Activated CD4-positive, alpha-beta T cell treated with anti-CD3 and anti-CD28 coated beads, Interleukin-2, amount 10 ng/mL, durations not matched to agents 24 days and 14 days (primary cell): ENCODE measurements at places on chromosomes 5 and 9.
A peak's percentile ranks its signal among the peaks of the same experiment; 100 is the strongest.

GRCh38 chr9:105445203-105445881 lies 2.5 kb upstream of the FSD1L start:
- DNase-seq, result no peak

DNA sequence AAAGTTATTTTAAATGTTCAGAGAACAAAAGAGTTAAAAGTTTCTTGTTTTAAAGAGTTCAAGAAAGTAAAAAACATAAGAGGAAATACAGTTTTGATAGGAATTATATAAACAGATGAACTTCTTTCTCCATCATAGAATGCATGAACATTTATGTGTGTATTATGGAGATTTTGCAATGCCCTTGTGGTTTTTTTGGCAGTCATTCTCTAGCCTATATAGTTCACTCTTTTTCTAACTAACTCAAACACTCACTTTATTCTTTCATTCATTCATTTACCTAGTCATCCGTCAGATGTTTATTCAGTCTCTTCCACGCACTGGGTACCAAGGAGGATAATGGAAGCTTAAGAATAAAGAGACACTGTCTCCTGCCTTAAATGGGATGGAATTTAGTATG lies 195.9 kb upstream of the VLDLR start:
- no peak for DNase-seq

DNA sequence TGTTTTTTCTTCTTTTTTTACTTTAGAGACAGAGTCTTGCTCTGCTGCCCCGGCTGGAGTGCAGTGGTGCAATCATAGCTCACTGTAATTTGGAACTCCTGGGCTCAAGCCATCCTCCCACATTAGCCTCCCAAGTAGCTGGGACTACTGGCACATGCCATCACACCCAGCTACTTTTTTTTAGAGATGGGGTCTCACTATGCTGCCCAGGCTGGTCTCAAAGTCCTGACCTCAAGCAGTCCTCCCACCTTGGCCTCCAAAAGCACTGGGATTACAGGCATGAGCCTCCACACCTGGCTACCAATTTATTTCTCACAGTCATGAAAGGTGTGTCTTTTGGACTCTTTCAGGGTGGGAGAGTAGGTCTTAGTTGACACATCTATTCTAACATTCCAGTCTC lies 83.0 kb upstream of the FAM120A start:
- no peak for DNase-seq

- peak; percentile 58 for DNase-seq
These were observed 431.0 kb upstream of the MEF2C start for GRCh38 chr5:89313804-89314588.

- DNase-seq, result no peak
These were observed 92.4 kb upstream of the SLC1A1 start for GRCh38 chr9:4397917-4398316.

DNA sequence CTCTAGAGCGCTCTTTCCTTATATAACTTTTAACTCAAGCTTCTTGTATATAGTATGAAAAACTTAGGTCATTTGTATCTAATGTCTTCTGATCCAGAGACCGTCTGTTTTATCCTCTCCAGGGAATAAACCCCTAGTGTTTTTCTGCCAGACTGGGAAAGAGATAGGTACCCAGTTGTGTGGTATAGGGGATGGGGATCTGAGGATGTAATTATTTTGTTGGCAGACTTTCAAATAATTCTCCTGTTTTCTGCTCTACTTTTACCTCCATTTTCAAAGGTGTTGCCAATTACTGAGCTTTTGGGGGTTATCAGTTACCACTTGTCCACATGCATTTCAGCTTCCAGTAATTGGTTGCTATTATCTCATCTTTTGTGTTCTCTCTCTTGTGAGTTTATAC lies 17.9 kb downstream of the CCDC171 start:
- no peak for DNase-seq

DNA sequence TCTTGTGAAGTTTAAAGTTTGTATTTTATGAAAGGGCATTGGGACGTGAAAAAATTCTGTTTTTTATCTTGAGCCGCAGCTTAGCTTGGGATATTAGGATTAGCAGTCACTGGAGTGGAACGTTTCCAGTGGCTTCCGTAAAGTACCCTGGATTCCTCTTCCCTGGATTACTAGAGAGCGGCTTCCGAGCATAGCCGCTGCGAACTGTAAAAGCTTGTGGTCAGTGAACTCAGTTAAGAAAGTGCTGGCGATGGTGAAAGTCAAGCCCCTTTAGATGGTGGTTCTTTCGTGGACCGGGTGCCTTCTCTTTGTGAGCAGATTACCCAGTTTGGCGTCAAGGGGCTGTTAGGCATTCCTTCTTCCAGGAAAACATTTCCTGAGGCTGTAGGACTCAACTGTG lies 168.1 kb downstream of the KDM4C start:
- DNase-seq, result no peak

DNA sequence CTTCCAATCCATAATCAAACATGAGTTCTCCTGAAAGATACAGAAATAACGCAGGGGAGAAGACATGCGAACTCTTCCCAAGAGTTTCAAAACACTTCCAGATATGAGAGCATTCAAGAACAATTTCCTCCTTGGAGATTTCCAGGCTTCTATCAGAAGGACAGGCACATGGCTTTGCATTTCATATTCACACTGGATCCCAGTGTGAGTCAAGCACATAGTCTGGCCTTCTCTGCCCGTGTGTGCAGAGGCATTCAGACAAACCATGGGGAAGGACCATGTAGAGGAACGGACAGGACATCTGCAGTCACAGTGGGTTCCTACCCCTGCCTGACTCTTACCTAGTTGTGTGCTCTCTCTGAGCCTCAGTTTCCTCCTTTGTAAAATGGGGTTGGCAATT lies 384.5 kb downstream of the NTRK2 start:
- no peak for DNase-seq

GRCh38 chr5:160169326-160169725 lies 50.1 kb upstream of the PWWP2A start:
- no peak for DNase-seq

DNA sequence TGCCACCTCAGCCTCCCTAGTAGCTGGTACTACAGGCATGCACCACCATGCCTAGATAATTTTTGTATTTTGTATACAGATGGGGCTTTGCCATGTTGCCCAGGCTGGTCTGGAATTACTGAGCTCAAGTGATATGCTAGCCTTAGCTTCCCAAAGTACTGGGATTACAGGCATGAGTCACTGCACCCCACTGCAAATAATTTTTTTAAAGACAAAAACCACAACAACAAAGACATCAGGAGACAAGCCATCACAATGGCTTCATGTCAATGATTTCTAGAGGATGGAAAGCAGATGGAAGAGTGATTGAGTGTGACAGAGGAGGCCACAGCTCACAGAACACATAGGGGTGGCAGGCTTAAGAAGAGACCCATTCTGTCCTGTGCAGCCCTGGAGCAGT lies 97.9 kb upstream of the PCSK1 start:
- no peak for DNase-seq

DNA sequence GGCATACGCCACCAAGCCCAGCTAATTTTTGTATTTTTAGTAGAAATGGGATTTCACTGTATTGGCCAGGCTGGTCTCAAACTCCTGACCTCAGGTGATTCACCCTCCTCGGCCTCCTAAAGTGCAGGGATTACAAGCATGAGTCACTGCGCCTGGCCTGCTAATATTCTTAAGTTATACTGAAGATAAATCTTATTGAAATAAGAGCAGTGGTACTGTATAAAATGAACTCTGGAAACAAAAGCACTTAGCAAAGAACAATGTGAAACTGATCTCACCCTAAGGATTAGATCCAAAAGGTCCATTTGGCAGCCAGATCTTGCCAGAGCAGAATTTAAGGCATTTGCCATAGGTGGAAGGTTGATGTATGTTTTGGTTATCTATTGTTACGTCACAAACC lies 27.1 kb downstream of the CYSTM1 start:
- no peak for DNase-seq

DNA sequence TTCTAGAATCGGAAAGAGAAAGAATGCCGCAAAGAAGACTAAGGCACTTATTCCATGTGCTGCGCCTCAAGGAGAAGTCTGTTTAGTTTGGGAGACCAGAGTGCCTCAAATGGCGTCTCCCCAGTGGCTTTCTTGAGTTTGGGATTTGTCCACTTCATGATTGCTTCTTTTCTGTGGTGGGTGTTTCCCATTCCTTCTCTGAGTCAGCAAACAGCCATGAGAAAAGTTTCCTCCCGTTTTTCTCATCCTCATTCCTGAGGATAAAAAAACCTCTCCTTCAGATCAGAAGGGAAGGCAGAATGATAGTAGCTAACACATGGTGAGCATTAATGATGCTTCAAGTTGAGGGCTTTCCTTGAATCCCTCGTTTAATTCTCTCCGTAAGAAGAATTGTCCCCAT lies 275.9 kb upstream of the WWC1 start:
- no peak for DNase-seq

GRCh38 chr9:87894998-87895625 lies 12.4 kb downstream of the SPATA31E1 start:
- DNase-seq, result peak; percentile 30

- DNase-seq, result no peak
These were observed 112.2 kb downstream of the FOXD1 start for GRCh38 chr5:73336366-73336765.

DNA sequence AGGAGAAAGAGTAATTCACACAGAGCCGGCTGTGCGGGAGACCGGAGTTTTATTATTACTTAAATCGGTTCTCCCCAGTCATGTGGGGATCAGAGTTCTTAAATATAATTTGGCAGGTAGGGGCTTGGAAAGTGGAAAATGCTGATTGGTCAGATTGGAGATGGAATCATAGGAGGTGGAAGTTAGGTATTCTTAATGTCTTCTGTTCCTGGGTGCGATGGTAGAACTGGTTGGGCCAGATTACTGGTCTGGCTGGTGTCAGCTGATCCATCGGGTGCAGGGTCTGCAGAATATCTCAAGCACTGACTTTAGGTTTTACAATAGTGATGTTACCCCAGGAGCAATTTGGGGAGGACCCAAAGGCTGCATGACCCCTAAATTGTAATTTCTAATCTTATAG lies 4.6 kb upstream of the CERCAM start:
- DNase-seq, result no peak

DNA sequence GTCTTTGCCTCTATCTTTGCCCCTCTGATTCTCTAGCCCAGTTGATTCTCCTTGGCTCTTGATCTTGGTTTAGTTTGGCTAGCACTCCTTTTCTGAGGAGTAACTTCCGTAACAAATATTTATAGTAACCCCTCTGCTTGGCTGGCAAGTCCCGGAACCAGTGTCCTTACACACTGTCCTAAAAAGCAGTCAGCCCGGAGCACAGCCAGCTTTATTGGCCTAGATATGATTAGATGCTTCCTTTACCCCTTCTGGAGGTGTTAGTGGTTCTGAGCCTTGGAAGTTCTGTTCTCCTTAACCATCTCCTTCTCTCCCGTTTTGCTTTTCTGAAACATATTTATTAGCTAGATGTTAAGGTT lies 17.0 kb upstream of the MSMP start:
- no peak for DNase-seq

GRCh38 chr9:87238545-87238944 lies 259.1 kb upstream of the DAPK1 start:
- no peak for DNase-seq

- no peak for DNase-seq
These were observed 150.9 kb downstream of the ADGRV1 start for GRCh38 chr5:90709323-90710155.

- DNase-seq, result no peak
These were observed 2.7 kb upstream of the CNOT6 start for GRCh38 chr5:180491496-180491895.

DNA sequence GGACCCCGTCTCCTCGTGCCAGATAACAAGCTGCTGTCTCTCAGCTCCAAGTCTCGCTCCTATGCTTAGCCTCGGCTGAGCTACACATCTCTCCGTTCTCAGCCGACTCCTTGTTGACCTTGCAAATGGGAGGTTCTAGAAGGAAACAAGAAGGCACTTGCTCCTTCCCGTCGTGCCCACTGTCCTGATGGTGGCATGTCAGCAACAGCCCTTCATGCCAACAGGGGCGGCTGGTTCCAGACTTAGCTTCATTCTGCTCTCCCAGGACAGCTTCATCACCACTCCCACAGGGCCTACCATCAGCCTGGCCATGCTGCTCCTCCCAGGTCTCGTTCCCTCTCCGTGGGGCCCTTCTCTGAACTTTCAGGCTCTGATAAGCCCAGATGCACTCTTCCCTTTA lies 13.0 kb upstream of the RASGEF1C start:
- no peak for DNase-seq
